ENCODE measurements at places on chromosomes 5 and 9.

GRCh38 chr5:122940890-122941289 lies 95.5 kb downstream of the SNX24 start:
- no peak for DNase-seq

DNA sequence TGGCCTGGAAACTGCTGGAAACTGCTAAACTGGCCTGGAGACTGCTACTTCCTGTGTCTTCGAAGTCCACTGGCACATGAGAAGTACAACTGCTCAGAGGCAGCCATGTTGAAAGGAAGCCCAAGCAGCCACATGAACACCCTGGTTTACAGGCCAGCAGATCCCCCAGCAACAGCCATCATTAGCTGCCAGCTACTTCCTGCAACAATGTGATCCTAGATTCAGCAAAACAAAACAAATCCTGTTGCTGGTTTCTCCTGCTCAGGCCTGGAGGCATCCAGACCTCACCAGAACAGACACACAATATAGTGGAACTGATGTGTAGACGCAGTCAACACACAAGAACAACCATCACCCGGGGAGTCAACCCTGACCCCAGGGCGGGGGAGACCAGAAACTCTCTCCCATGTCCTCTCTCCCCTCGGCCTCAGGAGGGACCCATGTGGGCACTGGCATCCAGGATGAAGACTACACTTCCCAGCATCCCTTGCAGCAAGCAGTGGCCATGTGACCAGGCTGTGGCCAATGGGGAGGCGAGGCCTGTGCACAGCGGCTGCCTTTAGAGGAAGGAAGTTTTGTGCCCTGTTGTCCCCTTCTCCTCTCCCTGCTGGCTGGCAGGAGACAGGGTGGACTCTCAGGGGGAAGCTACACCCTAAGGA lies 9.2 kb upstream of the LCN15 start:
- peak; percentile 51 for DNase-seq

- no peak for DNase-seq
These were observed 294.0 kb downstream of the SEC61B start for GRCh38 chr9:99515895-99516656.

DNA sequence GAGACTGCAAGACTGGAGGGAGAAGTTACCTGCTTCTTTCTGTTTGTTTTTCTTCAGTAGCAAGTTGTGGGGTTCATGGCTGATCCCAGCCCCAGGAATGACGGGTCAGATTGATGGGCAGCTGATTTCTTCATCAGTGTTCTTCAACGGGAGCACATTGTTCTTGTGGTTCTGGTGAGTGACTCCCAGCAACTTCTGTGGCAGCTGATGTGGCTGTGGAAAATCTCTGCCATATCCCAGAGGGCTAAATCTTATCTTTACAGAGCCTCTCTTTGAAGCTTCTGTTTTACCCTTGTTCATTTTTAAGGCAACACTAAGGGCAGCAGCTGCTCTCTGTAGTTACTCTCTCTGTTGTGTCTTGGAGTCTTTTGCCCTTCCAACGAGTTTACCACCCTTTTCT lies 710.3 kb downstream of the PRELID2 start:
- no peak for DNase-seq

GRCh38 chr5:54932789-54933188 lies 52.6 kb downstream of the ESM1 start:
- DNase-seq = no peak

DNA sequence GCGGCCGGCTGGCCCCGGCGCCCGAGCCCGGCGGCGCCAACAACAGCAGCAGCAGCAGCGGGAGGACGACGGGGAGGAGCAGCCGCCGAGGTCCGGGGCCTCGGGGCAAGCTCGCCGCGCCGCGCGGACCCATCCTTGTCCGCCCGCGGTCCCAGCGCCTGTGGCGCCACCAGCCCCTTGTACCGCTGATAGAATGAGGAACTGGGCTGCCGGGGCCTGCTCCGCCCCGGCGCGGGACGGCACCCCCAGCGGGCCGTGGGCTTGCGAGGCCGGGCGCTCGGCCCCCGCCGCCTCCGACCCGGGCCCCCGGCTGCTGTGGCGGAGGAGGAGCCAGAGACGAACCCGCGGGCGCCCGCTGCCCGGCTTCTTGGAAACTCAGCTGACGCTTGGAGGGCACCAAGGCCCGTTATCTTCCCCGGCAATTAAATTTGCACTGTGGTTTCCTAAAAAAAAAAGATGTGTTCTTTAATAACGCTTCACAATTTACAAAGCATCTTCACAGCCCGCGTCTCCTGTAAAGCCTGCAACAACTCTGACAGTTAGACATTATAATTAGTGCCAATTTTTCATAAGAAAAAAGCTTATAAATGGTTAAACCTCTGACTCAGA lies at the start of gene ARSB:
Gene ARSB, minus strand, starts transcription at position 195 of the 609 bp plus-strand sequence. Its CDS starts 62 bp downstream, at position 133.
- DNase-seq = peak; percentile 72

DNA sequence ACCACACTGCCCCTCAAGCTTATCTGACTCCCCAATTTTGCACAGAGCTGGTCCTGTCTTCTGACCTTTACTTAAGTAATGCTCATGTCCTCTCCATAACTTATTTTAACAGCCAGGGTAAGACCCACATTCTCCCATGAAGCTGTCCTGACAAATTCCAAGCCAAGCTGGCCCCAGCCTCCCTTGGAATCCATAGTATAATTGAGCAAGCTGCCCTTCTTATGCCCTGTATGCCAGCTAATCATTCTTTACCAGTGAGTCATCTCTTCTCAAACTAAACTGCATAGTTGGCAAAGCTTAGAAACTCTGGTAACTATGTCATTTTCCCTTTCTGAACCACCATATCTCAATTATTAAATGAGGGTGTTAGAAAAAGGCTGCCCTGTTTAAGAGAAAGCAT lies 92.4 kb downstream of the NFIB start:
- no peak for DNase-seq

- DNase-seq = peak; percentile 74
These were observed 44.8 kb upstream of the EGFL7 start for GRCh38 chr9:136617746-136618579.

GRCh38 chr5:134053840-134054338 lies 49.1 kb upstream of the VDAC1 start:
- no peak for DNase-seq

GRCh38 chr9:96137671-96138429 lies 164.1 kb downstream of the HSD17B3 start:
- DNase-seq = no peak

- peak; percentile 71 for DNase-seq
These were observed 41.6 kb downstream of the ADAMTS12 start for GRCh38 chr5:33850100-33850594.

GRCh38 chr9:98707166-98708102 lies 1.3 kb downstream of the GABBR2 start:
- DNase-seq = peak; percentile 69

DNA sequence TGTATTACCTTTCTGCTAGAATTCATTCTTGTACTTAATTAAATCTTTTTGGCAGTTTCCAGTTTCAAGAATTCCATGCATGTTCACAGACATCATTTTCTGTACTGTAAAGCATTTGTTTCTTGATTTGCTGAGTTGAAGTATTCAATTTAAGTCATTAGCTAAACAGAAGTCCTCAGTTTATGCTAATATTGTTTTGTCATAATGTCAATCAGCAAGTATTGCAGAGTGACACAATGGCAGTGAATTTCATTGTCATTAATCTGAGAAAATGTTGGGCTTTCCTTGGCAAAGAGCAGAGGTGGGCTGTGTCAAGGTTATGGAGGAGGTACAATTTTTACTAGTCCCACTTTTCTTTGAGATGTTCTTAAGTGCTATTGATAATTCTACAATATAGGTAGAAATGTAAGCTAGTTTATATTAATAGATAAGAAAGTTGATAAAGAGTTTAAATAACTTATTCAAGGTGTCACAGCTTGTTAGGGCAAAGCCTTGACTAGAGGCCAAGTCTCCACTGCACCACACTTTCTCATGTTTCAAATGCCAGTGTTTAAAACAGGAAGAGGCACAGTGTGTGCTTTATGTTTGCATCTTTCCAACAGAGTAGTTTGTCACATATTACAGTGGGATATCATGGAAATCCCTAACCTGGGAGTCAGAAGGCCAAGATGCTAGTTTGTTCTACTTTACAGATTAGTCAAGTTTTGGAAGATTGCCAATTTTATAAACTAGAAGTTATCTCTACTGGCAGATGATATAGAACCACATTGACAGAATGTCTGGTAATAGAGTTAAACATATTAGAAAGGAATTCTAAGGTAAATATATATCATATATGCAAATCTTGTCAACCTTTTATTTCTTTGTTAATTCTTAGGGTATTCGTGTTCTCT lies 56.3 kb downstream of the SLF1 start:
- DNase-seq = no peak

GRCh38 chr5:15266841-15267240 lies 233.1 kb upstream of the FBXL7 start:
- DNase-seq = no peak

- no peak for DNase-seq
These were observed 43.5 kb downstream of the ANKDD1B start for GRCh38 chr5:75654693-75655295.

DNA sequence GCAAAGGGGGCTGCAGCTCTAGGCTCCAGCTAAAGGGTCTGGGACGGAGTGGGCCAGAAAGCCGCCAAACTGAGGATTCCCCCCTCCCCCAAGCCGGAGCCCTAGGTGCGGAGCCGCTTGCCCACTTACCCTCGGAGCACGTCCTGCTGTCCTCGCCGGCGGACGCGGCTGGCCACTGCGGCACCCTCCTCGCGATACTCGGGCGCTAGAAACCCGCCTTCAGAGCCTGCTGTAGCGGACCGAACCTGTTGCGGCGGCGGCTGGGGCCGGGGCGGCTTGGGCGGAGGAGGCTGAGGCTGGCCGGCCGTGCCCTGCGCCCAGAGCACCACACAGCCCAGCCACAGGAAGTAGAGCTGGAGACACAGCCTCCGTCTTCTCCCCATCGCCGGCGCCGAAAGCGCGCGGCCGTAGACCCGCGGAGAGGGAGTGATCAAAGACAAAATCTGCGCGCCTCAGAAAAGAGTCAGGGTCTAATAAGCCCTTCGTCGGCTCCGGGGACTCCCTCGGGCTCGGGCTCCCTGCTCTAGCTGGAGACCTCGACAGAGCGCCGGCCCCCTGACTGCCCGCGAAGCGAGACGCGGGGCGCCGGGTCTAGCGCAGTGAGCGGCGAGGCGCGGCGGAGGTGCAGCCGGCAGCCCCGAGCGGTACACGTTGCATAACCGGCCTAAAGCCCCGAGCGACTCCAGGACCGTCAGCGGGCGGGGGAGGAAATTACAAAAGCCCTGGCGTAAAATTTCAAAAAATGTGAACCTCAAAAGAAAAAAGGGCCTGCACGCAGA lies 635 bp downstream of the FBN2 start:
- DNase-seq = peak; percentile 17

GRCh38 chr9:115462623-115463022 lies 344.7 kb upstream of the TNC start:
- DNase-seq = no peak

DNA sequence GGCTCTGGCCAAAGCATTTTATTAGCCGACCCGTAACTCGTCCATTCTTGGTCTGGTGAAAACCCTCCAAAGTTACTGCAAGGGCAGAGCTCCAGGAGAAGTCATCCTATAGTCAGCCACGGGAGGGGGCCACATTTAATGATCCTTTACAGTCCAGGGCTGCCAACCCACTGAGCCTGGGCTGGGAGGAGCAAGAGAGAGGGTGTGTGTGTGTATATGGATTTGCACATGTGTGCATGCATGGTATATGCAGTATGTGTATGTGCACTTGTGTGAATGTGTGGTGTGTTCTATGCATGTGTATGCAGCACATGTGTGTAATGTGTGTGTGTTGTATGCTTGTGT lies 4.2 kb upstream of the RASGEF1C start:
- no peak for DNase-seq

GRCh38 chr9:80326105-80326504 lies 754.3 kb downstream of the TLE4 start:
- DNase-seq = no peak

- DNase-seq = no peak
These were observed 1.7 kb downstream of the EPB41L4B start for GRCh38 chr9:109319017-109319625.

DNA sequence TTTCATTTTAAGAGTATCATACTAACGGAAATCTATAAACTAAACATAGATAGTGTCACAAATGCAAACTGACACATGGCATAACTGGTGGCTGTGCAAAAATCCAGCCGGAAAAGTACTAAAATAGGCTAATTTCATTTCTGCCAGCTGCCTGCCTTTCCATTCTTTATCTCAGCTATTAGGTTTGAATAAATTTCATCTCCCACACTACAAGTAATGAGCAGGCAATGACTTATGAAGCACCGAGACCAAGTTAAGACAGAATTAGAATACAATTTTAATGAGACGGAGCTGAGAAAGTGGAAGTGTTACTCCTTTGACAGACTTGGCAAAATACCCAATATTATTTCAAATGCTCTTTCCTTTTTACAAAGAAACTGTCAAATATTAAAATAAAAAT lies 258.8 kb upstream of the ZNF608 start:
- DNase-seq = no peak

DNA sequence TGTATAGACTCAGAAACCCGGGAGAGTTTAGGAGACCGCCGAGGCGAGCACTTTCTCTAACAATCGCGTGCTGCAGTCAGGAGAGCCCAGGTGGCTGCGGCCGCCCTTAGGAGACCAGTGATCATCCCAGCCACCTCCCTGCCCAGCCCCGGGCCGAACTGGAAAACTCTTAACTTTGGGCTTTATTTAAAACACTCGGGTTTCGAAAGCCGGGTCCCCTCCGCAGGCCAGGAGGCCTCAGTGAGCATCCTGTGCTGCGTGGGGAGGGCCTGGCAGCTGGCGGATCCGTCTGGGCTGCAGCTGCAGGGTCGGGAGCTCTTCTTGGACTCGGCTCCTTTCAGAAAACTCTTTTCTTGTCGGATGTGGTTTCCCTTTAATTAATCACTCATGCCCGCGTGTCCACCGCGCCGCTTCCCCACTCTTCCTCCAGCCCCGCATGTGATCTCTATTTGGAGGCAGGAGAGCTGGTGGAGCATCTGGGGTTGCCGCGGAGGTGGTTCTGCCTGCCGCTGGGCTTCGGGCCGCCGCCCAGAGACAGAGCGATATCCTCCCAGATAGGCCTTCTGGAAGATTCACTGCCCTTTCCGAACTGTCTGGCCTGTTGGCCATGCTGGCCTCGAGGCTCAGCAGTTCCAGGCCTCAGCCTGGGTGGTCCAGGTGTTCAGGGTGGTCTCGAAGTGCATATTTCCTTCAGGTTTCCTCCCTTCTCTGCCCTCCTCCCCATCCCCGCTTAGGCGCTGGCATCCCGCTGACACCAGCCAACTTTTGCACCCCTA lies 59.5 kb downstream of the TMEM174 start:
- DNase-seq = no peak

- DNase-seq = no peak
These were observed 2.0 kb downstream of the GABBR2 start for GRCh38 chr9:98706651-98707165.

GRCh38 chr9:27483576-27483975 lies 40.5 kb upstream of the IFNK start:
- no peak for DNase-seq

GRCh38 chr9:34996905-34997279 lies 7.3 kb downstream of the DNAJB5 start:
- DNase-seq = no peak

Measured in GM13977 (cell line).